GM12864 (cell line): ENCODE measurements at places on chromosomes 2 and 18.
A peak's percentile ranks its signal among the peaks of the same experiment; 100 is the strongest.

- DNase-seq = no peak
These were observed 269.7 kb upstream of the APCDD1 start for GRCh38 chr18:10184776-10185175.

DNA sequence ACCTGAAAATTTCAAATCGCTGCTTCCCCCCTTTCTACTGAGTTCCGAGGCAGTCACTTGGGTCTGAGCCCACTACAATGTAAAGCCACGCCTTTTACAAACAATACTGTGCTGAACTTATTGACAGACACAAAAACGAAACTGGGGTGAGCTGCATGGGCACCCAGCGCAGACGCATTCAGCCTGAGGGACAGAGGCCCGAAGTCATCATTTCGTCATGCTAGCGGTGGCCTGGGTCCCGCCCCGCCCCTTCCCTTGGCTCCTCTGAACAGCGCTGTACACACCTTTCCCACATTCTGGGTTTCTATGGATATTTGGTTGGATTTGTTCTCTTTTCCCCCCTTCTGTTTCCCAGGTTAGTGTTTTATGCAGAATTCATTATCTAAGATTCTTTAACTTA, 71.7 kb downstream of the EIPR1 start:
- no peak for DNase-seq

GRCh38 chr2:215271446-215271845, 40.4 kb upstream of the ATIC start:
- DNase-seq = no peak

DNA sequence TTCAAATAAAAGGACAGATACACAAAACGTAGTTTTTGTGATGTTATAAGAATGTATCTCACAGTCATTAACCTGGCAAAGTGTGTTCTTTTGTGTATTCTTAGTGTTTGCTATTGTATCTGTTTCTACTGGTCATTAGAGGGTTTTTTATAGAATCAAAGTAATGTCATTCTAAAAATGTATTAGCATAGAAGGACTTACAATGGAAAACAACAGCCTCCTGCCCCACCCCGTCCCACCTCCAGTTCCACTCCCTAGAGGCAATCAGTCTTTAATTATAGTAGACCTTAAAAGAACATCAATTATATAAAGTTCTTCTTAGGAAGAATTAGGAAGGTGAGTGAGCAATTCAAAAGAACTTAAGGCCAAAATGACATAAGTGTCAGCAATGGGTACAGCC, 13.8 kb downstream of the DNAJC27 start:
- no peak for DNase-seq

DNA sequence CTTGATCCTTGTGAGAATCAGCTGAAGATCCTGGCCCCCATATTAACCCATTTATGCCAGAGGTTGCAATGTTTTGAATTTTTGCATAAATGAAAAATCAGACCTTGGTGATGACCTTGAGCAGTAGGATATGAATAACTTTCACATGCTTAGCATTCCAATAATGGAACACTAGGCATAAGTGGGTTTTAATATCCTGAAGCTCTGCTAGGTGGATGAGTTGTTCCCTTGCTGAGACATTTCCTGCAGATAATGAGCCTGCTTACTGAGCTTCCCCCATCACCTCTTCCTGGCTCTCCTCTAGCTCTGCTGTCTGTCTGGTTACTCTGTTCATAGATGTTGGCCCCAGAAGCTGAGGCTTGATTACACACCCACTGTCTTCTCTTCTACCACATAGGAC, 25.5 kb upstream of the SEC11C start:
- no peak for DNase-seq

- DNase-seq = peak; percentile 94
These were observed 25.2 kb upstream of the CYTIP start for GRCh38 chr2:157468931-157469708.

- no peak for DNase-seq
These were observed 35.8 kb upstream of the CCNT2 start for GRCh38 chr2:134882773-134883172.

DNA sequence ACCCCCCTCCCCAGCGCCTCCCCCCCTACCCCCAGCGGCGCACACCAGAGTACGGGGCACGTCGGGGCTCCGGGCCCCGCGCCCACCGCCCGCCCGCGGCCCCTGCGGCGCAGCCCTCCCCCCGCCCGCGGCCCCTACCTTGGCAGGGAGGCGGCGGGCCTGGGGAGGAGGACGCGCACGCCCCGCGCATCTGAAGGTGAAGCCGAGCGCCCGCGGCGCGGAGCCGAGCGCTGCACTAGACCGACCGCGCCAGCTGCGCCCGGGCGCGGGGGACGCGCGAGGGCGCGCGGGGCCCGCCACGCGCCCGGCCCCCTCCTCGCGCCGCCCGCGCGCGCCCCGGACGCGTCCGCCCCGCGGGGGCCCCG, at the start of gene ZNF516:
TSS of gene ZNF516 (minus strand) at position 237 of the 365 bp plus-strand sequence. CDS start 52,188 bp downstream, outside the sequence.
- no peak for DNase-seq

GRCh38 chr2:71530211-71530610, 76.8 kb downstream of the DYSF start:
- DNase-seq = no peak

DNA sequence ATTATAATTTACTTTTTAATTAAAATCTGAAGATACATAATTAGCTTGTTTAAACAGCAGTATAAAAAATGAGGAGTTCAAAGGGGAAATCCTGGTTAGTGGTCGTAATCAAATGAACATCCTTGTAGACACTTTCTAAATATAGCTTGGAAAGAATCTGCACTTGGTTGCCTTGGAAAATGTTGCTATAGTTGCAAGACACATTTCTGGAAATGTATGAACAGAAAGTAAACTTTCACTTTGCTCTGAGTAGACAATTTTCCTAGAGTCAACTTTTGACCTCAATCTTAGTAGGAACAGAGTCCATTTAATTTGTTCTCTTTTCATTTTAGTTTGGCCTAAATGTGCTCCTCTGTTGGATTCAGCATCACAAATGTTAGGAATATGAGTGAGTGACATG, 38.3 kb downstream of the GCA start:
- DNase-seq = no peak

DNA sequence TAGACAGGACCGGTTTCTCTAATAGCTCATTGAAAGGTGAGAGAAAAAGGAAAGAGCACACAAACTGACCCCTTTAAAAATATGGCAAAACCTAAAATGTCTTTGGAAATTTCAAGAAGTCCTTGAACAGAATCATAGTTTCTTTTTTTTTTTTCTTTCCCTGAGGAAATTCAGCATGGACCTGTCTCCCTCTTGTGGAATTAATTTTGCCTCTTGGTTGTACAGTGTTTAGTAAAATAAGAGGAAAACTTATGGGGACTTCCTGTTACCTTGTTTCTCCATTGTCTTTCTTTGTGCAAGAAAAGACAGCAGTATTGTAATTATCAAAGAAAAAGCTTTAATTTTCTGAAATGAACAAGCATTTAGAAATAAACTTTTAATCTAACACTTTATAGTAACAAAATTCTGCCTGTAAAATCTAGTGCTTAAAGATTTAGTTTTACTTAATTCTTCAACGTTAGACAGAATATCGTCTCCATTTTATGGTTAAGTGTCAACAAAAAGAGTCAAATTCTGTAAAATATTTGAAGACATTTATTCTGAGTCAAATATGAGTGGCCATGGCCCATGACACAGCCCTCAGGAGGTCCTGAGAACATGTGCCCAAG, 176.3 kb upstream of the NABP1 start:
- DNase-seq = no peak

- no peak for DNase-seq
These were observed 246.0 kb downstream of the LRRTM1 start for GRCh38 chr2:80058562-80058961.

DNA sequence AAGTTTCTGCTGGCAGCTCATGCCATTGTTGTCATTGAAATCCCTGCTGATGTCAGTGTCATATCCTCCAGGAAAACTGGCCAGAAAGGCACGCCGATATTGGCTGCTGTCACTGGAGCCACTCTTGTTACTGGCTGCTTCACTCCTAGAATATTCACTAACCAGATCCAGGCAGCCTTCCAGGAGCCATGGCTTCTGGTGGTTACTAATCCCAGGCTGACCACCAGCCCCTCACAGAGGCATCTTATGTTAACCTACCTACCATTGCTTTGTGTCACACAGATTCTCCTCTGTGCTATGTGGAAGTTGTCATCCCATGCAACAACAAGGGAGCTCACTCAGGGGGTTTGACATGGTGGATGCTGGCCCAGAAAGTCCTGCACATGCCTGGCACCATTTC, 27.0 kb upstream of the MTX2 start:
- DNase-seq = no peak

- DNase-seq = no peak
These were observed 117.3 kb downstream of the PIGN start for GRCh38 chr18:62069556-62069955.

DNA sequence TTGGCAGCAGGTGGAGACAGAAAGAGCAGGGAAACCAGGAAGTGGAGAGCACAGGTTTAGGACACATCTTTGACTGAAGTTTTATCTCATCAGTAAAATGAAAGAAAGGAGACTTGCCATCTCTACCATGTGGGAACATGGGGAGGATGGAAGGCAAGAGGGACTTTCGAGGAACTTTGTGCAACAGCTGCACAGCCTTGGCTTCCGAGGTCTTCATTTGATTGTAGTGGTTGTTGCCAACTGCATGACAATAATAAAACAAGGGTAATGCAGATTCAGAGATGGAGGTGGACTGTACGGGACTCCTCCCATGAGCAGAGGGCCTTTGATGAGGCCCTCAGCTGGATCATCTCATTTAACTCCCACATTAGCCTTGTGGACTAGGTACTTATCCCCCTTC, 49.3 kb upstream of the FZD7 start:
- no peak for DNase-seq

DNA sequence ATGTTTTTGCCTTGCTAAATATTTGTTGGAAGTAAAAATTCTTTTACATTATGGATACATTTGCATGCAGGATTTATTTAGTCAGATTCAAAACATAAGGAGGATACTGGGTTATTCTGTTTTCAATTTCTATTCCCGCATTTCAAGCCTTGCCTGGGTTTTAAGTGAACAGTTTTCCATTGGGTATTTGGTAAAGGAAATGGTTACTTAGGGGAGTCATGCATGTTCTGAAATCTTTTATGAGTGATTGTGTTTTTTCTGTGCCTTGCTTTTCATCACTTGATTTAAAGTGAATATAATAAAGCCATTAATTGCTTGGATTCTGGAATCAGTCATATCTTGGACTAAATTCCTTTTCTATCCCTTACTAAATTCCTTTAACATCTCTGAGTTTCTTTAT, 12.0 kb upstream of the SP9 start:
- no peak for DNase-seq

- DNase-seq = no peak
These were observed 5.6 kb downstream of the FOSL2 start for GRCh38 chr2:28398101-28398834.

- DNase-seq = no peak
These were observed 1.3 kb downstream of the RTP5 start for GRCh38 chr2:241870611-241871537.

DNA sequence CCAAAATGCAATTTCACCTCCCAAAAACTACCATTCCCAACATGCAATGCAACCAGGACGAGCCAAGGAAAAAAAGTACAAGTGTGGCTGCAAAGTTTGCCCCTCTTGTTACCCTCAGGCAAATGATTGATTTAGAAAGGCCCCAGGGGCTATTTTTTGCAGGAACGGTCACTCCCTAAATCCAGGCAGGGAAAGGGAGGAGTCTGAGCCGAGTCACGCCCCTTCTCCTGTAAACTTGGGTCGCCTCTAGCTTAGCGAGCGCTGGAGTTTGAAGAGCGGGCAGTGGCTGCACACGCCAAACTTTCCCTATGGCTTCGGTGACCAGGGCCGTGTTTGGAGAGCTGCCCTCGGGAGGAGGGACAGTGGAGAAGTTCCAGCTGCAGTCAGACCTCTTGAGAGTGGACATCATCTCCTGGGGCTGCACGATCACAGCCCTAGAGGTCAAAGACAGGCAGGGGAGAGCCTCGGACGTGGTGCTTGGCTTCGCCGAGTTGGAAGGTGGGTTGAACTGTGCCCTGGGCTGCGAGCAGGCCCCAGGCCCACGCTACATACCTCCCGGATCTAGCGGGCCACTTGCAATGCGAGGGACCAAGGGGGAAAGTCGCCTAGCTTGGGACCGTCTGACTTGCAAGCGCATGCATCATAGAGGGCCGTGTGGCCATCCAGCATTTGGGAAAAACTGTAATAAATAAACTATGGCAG, at the start of gene GALM:
TSS of gene GALM (plus strand) at position 261 of the 702 bp plus-strand sequence. CDS start at position 309, 48 bp downstream.
- no peak for DNase-seq

- no peak for DNase-seq
These were observed 9.8 kb downstream of the RBFA start for GRCh38 chr18:80044072-80044471.

DNA sequence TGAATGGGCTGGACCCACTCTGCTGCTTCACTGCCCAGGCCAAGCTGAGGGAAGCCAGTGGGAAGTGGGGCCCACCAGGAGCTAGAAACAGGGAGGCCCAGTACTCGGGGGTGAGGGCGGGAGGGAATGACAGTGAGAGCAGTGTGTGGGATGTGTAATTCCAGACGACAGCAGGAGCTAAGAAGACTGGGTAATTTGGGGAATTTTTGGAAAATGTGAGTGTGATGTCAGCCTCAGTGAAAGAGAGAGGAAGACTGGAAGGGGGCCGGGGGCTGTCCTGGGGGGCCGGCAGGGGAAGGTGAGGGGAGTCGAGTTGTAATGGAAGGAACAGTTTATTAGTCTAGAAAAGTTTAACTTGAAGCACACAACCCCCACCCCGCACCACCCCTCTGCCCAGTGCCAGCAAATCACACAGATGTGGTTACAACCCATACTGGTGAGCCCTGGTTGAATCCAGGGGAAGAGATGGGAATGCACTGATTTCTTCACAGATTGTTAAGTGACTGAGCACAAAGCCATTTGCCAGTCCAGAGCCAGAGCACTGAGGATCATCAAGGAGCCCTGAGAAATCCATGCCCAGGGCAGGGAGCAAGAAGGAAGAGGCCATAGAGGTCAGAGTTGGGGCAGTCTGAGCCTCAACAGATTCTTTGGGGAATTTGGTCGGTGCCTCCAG, 76.7 kb upstream of the PKDCC start:
- DNase-seq = no peak

DNA sequence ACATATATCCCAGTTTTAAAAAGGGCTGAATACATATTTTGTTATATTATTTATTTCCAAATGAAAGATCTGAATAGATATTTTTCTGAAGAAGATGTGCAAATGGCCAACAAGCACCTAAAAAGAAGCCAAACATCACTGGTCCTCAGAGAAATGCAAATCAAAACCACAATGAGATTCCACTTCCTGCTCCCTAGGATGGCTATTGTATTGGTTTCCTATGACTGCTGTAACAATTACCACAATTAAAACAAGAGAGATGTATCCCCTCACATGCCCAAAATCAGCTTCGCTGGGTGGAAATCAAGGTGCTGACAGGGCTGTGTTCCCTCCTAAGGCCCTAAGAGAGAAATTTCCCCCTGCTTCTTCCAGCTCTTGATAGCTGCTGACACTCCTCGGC, 23.2 kb downstream of the ABCB11 start:
- DNase-seq = no peak

DNA sequence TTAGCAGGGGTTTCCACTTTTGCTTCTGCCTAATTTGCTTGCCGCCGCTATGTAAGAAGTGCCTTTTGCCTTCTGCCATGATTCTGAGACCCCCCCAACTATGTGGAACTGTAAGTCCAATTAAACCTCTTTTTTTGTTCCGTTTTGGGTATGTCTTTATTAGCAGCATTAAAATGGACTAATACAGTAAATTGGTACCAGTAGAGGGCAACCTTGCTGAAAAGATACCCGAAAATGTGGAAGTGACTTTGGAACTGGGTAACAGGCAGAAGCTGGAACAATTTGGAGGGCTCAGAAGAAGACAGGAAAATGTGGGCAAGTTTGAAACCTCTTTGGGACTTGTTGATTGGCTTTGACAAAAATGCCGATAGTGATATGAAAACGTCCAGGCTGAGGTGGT, 216.1 kb upstream of the FSIP2 start:
- no peak for DNase-seq

GRCh38 chr18:23573626-23574431, 12.5 kb downstream of the NPC1 start:
- no peak for DNase-seq
